ENCODE measurements at places on chromosomes 5 and 9.

GRCh38 chr5:167804512-167805220 lies 486.8 kb upstream of the WWC1 start:
- no peak for DNase-seq

GRCh38 chr9:87701931-87702421 lies 23.9 kb upstream of the CTSL start:
- DNase-seq = no peak

DNA sequence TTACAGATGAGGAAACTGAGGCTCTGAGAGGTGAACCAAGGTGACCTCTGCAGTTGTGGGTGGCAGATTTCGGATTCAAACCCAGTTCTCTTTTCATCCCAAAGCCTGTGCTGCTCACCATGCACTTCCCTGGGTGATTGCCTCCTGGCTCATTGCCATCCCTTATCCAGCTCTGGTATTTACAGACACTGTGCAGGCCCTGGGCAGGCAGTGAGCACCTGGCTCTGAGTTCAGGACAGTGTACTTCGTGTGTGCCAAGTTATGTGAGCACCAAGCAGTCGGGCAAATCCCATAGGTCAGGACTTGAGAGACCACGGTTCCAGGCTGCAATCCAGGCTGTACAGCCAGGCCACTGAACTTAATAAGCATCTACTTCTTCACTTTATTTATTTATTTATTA lies 1.4 kb downstream of the LRSAM1 start:
- DNase-seq = no peak

GRCh38 chr5:15966066-15966640 lies 213.4 kb downstream of the MARCHF11 start:
- no peak for DNase-seq

DNA sequence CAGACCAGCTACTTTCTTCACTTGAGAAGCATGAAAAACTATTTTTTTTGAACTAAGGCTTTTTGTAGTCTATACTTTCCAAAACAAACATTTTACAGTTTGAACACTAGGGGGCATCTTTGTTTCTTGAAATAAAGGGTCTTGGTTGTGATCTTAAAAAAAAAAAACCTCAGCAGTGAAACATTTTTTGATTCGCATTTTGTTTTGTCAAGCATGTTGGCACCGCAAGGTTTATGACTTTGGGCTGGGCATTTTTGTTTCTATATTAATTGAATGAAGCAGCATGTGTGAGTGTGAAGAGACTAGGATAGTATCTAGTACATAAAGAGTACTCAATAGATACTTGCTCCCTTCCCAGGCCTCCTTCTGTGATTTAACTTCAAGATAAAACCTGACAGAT lies 31.6 kb upstream of the ACOT12 start:
- no peak for DNase-seq

GRCh38 chr5:168935183-168935582 lies 356.0 kb upstream of the PANK3 start:
- no peak for DNase-seq

- DNase-seq = no peak
Observed at GRCh38 chr9:25658571-25658970, 19.7 kb downstream of the TUSC1 start.

- no peak for DNase-seq
Observed at GRCh38 chr5:40556811-40557210, 122.9 kb upstream of the PTGER4 start.

DNA sequence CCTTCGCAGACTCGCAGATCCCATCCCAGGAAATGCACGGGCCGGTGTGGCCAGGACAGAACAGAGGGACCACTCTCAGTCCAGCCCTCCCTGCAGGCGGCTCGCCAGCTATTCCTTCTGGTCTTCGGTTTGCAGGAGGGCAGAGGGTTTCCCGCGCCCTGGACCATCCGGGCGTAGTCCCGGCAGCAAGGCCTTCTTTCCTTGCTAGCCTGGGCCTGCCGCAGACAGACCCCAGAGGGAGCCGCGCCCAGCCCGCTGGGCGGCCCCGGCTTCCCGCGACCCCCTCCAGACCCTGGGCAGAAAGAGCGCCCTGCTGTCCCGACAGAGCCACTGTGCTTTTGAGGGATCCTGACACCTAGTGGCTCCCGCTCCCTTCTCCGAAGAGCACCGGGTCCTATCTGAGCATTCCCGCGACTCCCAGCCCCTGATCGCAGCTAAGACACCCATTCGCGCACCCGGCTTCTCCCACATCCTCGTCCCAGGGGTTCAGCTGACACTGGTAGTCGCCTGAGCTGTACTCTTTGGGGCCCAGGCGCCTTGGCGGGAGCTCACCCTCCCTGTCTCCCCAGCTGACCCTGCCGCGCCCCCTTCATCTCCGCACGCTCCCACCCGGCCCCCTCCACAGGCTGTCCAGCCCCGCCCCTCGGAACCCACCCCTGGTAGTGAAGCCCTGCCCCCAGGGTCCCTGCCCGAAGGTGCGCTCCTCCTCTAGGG lies 1.1 kb downstream of the CFAP90 start:
- DNase-seq = no peak

DNA sequence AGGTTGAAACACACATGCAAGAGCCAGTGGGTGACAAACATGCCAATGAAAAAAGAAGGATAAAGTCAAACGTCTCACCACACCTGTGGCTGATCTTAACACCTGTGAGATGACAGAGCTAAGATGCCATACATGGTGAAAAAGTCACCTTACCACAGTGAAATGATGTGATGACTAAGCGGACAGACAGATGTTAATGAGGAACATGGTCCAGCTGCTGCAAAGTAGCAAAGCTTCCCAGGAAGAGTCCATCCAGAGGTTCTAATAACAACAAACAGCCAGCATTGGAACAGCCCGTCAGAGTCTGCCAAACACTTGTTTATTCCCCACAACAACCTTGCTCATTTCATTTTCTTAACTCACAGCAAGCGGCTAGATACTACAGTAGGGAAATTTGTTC lies 1.9 kb downstream of the KIAA1191 start:
- no peak for DNase-seq

DNA sequence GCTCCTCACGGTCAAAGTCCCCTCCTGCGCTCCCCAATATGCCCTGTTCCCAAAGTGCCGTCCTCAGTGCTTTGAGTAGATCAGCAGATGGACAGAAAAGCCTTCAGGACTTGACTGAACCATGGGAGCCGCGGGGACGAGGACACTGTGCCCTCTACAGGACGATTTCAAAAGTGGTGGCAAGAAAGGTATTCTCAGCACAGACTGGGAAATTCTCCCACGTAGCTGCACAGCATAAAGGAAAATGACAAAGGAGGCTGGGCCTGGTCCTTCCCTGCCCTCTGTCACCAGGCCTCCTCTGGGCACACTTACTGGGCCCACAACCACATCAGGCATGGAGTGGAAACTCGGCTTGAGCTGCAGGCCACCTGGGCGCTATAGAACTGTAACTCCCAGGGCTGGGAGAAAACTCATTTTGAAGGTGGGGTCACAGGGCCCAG lies 16.7 kb upstream of the MTMR12 start:
- DNase-seq = no peak

DNA sequence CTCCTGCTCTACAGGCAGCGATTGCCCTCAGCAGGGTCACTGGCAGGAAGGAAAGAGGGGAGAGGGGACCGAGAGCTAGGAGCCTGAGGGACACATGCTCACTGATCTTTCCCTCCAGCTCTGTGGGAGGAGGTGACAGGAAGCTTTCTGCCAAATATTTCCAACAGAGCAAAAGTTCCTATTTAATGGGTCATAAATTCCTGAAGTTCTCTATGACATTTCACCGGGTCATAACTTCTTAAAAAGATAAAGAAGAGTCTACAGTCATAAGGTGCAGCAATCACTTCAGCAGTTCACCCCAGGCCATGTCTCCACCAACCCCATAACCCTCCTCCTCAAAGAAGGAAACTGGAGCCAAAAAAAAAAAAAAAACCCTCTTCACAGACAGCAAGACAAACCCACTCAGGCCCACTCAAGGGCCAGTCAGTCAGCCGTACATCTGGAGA lies 481.1 kb downstream of the NR2F1-AS1 start:
- no peak for DNase-seq

DNA sequence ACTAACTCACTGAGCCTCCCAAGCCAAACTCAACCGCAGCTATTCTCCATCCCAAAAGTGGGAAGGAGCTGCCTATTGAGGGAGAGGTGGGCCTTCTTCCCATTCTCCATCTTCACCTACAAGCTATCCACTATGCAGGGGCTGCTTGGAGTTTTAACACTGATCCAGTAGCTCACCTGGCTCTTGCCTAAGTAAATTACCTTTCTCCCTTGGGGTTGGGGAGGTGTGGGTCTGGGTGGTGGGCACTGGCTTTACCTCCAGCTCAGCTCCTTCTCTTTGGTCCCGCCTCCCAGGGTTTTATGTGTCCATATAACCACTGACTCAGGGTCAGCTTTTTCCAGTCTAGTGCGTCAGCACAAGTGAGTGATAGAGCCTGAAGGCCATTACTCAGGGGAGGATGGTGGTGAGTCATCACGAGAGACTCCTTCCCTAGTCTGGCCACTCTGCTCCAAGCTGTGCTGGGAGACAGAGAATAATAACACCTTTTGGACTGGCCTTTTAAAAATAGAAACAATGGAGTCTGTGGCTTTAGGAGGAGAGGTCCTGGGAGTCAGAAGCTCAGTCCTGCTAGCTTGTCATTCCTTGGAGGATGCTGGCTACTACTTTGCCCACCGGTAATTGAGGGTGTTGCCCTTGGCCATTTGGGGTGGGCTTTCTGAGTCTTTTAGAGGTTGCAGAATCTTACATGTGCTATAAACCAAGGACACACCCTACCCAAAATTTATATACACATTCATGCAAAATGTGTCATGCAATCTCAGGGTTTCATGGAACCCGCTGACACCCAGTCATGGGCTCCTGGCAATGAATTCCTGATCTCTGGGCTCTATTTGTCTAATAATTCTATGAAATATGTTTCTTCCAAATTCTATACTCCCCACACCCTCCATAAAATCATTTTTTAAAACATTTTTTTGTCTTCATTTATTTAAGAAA lies 35.6 kb upstream of the ATP6V1G1 start:
- DNase-seq = no peak

DNA sequence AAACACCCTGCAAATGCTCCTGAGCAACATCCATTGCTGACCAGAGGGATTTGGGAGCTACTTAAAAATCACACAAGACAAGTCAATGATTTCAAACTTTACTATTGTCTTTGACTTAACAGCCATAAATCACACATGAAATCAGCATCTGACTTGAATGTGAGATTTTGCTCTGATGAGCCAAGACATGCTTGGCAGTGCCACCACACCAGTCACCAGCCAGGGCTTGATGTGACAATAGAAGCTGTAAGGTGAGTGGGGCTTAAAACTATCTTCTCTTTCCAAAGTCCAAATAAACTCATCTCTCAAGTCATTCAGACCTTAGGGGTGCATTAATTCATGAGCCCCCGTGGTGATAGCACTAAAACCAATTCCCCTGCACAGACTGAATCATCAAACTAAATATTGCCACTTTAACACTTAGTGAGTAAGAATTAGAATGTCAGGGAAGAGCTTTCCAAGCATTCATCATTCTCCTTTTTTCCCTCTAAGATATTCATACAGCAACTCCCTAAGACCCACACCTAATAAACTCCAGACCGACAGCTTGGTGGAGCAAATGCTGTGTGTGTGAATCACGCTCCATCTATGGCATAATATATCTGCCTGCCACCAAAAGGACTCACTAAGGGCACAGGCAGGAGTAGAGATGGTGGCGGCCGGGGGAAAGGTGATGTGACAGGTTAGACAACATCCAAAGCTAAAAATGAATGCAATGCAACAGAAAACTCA lies 119.4 kb downstream of the SPOCK1 start:
- DNase-seq = no peak

GRCh38 chr5:146103594-146103993 lies 1.8 kb downstream of the PLAC8L1 start:
- DNase-seq = no peak

All from T-cell (primary cell).